ENCODE measurements at places on chromosomes 12 and 14.

DNA sequence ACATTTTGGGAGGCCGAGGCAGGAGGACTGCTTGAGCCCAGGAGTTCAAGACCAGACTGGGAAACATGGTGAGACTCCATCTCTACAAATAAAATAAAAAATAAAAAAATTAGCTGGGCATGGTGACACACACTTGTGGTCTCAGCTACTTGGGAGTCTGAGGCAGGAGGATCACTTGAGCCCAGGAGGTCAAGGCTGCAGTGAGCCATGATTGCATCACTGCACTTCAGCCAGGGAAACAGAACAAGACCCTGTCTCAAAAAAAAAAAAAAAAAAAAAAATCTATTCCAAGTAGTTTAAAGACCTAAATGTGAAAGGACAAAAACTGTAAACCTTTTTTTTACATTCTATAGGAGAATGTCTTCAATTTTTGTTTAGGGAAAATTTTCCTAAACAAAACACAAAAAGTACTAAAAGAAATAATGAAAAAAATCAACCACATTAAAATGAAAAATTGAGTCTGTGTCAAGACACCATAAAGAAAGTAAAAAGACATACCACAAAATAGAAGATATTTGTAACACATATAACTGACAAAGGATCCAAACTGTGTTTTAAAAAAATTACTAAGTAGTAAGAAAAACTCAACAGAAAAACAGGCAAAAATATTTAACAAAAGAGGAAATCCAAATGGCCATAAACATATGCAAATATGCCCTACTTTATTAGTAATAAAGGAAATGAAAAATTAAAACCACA is 17.0 kb downstream of the TMEM116 start:
- DNase-seq, result no peak

DNA sequence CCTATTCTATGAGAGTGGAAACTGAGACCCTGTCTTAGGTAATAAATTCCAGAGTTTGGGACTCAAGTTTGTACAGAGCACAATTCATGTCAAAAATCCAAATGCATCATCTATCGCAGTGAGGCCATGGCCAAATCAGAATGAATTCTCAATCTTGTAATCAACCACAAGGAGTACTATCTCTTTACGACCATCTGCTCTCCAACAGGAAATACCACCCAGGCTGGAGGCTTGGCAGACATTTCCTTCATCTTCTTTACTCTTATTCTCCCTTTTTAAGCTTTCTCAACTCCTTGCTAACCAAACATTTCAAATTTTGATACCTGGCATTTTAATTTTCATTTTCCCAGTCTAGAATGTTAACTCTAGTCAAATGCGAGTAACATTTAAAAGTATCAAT is 32.7 kb upstream of the RNU6-7 start:
- no peak for DNase-seq

DNA sequence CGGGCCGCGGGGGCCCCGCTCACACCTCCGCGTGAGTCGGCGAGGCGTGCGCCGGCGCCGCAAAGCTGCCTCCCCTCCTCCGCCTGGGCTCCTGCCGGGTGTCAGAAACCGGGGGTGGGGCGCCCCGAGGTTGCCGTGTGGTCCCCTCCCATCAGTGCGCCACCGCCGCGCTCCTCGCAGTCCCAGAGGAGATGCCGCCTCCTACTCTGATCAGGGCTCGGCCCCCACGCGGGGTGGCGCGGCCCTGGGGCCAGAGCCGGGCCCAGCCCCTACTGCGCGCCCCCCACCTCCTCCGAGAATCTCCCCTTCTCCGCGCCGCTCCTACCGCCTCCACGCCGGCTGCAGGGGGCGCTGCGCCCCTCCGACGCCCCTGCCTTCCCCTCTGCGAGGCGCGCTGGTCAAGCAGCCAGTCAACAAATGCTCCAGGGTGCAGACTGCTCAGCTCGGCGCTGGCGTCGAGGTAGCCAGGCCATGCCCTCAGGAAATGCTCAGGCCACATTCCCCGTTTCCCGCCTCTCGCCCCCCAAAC is 467 bp upstream of the JAG2 start:
- DNase-seq, result no peak

GRCh38 chr12:112979041-112979680 is 842 bp downstream of the OAS2 start:
- no peak for DNase-seq

DNA sequence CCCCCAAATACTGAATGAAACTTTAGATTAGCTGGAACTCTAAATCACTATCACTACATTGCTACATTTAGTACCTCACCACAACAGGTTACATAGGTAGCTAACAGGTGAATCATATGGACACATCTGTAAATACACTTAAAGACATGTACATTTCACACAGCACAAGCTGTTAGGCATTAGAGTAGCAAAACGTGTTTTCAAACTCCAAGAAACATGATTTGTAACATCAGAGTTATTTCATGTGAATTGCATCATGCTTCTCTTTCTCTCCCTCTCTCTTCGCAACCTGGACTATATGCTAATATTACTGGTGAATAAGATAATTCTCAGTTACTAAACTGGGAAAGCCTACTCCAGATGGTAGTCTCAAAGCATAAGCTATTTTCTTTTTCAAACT is 4.3 kb downstream of the SEL1L start:
- no peak for DNase-seq

DNA sequence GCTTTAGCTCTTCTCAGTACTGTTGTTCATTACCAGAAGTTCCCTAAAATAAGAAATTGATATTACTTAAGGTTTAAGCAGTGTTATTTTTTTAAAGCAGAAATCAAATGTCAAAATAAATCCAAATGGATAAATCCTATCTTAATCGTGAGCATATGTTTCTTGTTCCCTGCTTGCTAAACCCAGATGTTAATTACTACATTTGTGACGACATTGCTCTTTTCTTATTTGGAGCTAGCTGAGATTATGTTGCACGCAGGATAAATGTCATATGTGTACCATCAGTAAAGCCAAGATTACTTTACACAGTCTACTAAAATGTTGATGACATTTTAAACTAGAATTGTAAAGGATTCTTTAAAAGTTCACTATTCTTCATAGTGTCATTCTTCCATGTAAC is 157.5 kb downstream of the PLCZ1 start:
- no peak for DNase-seq

- DNase-seq, result no peak
Measured at GRCh38 chr12:79454338-79454843, 236.4 kb downstream of the PAWR start.

DNA sequence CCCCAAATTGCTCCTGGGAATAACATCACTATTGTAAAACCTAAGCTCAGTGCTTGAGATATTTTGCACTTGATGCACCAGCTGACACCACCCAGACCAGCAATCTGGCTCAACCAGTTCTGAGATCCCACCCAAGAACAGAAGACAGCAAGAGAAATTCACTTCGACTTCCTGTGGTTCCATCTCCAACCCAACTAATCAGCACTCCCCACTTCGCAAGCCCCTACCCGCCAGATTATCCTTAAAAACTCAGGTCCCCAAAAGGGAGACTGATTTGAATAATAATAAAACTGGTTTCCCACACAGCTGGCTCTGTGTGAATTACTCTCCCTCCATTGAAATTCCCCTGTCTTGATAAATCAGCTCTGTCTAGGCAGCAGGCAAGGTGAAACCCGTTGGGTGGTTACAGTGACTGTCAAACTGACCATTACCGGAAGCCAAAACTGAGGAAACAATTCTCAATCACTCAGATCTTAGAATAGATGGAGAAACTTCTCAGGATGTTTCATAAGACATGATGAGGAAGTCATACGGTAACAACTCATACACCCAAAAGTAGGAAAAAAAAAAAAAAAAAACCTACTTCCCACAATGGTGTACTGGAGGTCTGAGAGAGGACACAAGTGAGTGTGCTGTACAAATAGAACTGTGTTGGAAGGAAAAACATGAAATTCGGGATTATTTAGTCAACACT is 92.4 kb downstream of the TMTC1 start:
- DNase-seq, result no peak

- DNase-seq, result peak; percentile 97
Measured at GRCh38 chr12:2170376-2170775, 117.6 kb downstream of the CACNA1C start.

- DNase-seq, result no peak
Measured at GRCh38 chr12:105671720-105672119, 341.2 kb downstream of the C12orf75 start.

GRCh38 chr14:31881531-31882310 is 195.4 kb upstream of the ARHGAP5 start:
- DNase-seq, result no peak

GRCh38 chr12:62846491-62846890 is 88.5 kb downstream of the PPM1H start:
- DNase-seq, result no peak

DNA sequence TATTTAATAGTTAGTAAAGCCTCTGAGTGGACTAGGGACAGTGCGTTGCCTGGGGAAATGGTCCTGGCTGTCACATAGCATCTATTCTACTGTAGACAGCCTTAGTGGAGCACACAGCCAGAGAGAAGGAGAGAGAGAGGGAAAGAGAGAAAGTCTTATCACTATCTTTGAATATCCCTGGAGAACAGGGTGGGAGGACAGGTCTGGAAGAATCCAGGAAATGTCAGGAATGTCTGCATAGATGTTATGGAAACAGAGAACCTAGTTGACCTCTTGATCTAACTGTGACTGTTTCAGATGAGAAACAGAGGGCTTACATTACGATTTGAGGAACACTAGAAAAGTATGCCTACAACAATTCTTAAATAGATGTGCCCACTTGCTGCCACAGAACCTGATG is 92.8 kb downstream of the SLC15A5 start:
- no peak for DNase-seq

- no peak for DNase-seq
Measured at GRCh38 chr12:111441107-111441928, 35.6 kb downstream of the SH2B3 start.

- DNase-seq, result no peak
Measured at GRCh38 chr14:97052001-97052400, 254.8 kb downstream of the VRK1 start.

DNA sequence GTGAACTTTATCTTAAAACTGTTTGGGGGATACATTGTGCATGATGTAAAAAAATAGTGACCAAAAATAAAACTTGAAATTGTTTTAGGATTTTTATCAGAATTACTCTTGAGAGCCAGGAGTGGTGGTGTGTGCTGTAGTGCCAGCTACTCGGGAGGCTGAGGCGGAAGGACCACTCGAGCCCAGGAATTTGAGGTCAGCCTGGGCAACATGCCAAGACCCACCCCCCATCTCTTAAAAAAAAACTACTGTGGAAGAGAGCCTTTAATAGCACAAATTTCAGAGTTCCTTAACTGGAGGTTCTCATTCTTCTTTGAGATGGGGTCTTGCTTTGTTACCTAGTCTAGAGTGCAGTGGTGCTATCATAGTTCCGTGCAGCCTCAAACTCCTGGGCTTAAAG is 21.5 kb downstream of the CPSF2 start:
- no peak for DNase-seq

- no peak for DNase-seq
Measured at GRCh38 chr12:65962921-65963861, 138.9 kb downstream of the HMGA2 start.

- no peak for DNase-seq
Measured at GRCh38 chr12:40336573-40337199, 111.9 kb downstream of the LRRK2 start.

DNA sequence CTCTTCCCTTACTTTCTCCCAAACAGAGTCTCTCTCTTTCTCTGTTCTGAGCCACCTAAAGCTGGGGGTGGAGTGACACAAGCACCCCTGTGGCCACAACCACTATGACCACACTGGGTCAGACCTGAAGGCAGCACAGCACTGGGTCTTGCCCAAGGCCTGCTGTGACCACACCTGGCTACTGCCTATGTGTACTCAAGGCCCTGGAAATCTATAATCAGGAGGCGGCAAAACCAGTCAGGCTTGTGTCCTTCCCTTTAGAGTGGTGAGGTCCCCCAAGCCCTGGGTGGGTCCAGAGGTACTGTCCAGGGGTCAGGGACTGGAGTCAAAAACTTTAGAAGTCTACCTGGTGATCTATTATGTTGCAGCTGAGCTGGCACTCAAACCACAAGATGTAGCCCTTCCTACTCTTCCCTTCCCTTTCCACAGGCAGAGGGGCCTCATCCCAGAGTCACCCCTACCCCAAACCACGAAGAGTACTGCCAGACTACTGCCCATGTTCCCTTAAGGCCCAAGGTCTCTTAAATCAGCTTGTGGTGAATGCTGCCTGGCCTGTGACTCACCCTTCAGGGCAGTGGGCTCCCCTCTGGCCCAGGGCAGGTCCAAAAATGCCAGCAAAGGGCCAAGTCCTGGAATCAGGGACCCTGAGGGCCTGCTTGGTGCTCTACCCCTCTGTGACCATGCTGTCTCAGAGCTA is 179.8 kb upstream of the DYRK2 start:
- DNase-seq, result no peak

GRCh38 chr12:16581416-16581815 is 24.5 kb downstream of the LMO3 start:
- DNase-seq, result no peak

GRCh38 chr14:31222834-31223233 is 15.2 kb upstream of the HECTD1 start:
- no peak for DNase-seq

GRCh38 chr12:129423041-129423580 is 480.7 kb downstream of the TMEM132D start:
- no peak for DNase-seq

GRCh38 chr12:133081159-133081780 is 547 bp downstream of the ZNF140 start:
- DNase-seq, result no peak

GRCh38 chr14:55936691-55937090 is 181.5 kb upstream of the PELI2 start:
- DNase-seq, result no peak

DNA sequence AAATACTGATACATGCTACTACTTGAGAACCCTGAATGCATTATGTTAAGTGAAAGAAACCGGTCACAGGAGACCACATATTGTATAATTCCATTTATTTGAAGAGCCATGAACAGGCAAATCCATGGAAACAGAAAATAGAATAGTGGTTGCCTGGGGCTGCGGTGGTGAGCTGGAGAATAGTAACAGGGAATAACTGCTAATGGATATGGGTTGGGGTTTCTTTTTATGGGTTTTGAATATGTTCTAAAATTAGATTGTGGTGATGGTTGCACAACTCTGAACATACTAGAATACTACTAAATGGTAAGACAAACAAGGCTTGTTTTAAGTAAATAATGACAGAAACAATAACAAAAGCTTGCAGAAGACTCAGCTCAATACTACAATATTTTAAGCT is 293.0 kb downstream of the BTG1 start:
- no peak for DNase-seq

DNA sequence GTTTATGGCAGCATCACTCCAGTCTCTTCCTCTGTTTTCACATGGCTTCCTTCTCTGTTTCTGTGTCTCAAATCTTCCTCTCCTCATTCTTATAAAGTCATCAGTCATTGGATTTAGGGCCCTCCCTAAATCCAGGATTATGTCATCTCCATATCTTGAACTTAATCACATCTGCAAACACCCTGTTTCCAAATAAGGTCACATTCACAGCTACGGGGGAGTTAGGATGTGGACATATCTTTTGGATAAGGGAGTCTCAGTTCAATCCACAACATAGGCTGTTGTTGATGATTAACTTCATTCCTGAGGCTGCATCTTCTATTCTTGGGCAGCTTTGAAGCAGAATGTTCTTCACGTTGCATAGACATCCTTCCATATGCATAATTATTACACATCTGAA is 40.3 kb upstream of the NTF3 start:
- no peak for DNase-seq

GRCh38 chr12:27517546-27517945 is 6.5 kb upstream of the PPFIBP1 start:
- no peak for DNase-seq

- no peak for DNase-seq
Measured at GRCh38 chr14:49405291-49405690, 180.9 kb downstream of the RPS29 start.

GRCh38 chr14:89095036-89095435 is 270.6 kb downstream of the TTC8 start:
- DNase-seq, result no peak

Measured in NCI-H446 treated with DMSO at 0.1 percent for 48 hours (cell line).